ENCODE measurements at places on chromosomes 3 and 15.

- DNase-seq = no peak
These were observed 190.4 kb downstream of the MEGF11 start for GRCh38 chr15:66063147-66063546.

DNA sequence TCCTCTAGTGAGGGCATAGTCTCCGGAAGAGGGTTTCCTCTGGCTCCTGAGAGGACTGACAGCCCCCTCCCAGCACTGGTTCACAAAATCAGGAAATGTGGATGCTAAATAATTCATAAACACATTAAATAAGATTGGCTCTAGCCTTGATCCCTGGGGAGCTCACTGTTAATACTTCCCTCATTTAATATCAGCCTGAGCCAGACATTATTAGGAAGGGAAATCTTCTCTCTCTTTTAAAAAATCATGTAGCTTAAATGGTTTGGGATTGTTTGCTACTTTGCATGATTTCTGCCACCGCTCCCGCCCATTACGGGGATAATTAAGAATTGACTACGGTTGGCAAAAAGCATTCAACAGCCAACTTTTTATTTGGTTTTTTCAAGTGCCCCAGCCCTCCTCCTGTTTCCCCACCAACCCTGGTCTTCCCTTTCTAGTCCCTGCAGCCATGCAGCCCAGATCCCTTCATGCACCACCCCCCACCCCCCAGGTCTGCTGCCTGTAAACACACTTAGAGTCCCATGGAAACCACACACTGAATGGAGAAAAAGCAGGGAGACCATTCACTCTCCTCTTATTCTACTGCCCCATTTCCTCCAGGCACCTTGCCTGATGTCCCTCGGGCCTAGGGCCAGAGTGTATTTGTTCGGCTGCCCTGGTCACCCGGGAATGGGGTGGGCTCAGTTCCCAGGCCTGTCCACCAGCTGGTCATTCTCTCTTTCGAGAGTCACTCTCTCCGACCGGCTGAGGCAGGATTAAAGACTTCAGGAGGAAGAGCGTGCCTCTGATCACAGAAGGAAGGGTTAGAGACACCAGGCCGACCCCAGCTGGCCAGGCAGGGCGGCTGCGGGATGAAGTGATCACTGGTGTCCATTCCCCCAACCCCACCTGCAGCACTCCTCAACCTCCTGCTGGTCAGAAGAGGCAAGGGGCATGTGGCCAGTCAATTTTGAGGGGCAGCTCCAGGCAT, 45.1 kb downstream of the SEMA5B start:
- DNase-seq = no peak

DNA sequence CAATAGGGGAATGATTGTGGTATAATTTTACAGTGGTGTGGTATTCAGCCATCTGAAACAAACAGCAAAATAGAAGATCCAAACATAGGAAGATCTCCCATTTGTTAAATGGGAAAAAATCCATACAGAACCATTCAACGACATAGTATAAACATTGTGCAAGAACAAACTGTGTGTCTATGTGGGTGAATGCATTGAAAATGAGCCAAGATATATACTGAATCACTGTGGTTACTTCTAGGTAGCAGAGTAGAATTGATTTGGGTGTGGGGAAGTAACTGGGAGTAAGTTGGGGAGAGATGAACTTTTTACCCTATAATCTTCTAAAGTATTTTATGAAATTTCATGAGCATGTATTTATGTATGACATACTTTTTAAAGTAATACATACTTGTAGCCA, 123.1 kb upstream of the UMPS start:
- no peak for DNase-seq

DNA sequence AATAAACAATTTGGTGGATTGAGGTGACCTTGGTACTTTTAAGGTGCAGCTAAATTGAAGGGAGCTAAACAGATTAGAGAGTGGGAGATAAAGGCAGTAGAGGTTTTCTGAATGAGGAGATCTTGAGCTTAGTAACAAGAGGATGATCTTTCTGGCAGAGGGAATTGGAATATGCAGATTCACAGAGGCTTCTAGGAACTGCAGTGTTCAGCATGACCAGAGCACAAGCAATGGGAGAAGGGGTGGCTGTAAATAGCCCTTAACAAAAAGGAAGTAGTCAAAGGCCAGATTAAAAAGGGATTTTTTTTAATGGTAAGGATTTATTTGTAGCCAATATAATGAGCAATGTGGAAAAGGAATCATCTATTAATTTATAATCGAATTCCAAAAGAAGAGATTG, 5.7 kb upstream of the BNIP2 start:
- no peak for DNase-seq

GRCh38 chr3:13519006-13519791, 29.7 kb upstream of the FBLN2 start:
- DNase-seq = no peak

GRCh38 chr3:30620402-30621360, 14.3 kb downstream of the TGFBR2 start:
- DNase-seq = no peak

DNA sequence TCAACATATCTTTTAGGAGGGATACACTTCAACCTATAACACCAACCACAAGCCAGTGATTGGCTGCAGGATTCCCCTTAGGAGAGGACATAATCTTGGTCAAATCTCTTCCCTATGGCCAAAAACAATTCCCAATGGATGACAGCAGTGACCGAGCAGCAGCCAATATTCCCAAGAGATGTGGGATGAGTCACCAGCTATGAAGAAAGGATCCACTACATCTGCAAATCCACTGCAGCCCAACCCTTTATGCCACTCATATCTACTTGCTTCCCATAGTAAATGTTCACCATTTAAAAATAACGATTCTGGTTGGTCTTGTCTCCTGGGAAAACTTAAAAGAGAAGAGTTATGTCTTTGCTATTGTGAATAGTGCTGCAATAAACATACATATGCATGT, 4.5 kb upstream of the IQCF5 start:
- no peak for DNase-seq

DNA sequence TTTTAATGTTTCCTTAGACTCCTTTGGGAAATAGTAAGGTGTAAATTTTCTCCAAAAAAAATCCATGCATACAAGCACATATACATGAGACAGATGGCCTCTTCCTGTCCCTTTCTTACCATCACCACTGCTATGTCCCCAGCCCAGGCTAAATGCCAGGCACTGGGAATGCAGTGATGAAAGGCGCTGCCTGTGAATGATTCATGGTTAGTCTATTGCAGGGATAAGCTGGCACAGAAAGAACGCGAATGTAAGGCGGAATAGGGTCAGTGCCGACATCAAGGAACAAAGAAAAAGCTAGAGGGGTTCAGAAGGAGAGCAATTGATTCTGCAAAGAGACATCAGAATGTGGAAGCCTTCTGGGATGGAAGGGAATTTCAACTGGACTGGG, 36.2 kb upstream of the CFAP161 start:
- no peak for DNase-seq

- DNase-seq = no peak
These were observed 4.1 kb downstream of the PP2D1 start for GRCh38 chr3:20007960-20008359.

GRCh38 chr3:151753846-151754245, 20.1 kb downstream of the AADACL2 start:
- no peak for DNase-seq

GRCh38 chr3:163879172-163879571, 1199.1 kb downstream of the SI start:
- DNase-seq = no peak

- DNase-seq = no peak
These were observed 314.1 kb downstream of the NLGN1 start for GRCh38 chr3:173711619-173712018.

DNA sequence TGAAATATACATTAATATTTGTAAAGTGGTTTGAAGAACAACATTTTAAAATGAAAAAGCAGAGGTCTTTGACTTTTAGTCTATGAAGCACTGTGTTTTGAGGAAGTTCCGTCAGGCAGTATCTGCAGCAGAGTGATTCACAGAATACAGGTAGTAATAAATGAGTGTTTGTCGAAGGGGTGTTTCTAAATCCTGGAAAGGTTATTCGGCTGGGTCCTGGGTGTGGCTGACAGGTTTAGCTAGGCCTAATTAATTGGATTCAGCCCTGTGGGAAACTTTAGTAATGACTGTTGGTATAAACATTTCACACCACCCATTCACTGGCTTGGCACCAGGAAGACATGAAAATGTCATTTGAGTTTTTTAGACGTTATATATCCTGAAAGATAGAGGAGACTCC, 51.3 kb downstream of the TIPARP start:
- DNase-seq = no peak

DNA sequence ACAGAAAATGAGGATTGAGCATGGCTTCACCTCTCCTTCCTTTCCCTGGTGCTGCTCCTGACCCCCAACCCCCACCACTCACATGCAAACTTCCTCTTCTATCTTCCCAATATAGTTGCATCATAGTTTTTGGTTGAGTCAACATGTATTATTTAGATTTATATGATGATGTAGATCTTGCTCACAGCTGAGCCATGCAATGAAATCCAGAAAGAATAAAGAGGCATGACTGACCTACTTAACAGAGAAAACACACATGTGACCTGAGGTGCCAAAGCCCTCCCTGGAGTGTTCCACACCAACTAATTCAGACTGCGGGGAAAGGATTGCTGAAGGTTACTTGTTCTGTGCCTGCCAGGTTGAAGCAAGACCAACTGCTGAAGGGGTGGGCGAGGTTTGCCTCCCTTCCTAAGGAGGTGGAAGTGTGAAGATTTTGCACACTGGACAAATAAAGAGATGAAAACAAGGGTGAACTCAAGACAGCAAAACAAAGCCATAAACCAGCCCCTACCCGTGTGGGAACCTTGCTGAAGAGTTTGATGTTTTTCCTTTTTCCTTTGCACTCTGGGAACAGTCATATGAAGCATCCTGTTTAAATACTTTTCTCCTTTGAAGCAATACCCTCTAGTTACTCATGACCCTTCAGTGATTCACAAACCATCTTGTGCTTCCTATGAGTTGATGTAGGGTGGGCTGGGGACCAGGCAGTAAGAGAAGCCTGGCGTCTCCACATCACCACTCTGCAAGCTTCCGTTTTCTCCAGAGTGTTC, 155.2 kb upstream of the UBE2E1 start:
- no peak for DNase-seq

- no peak for DNase-seq
These were observed 36.4 kb upstream of the SLCO2A1 start for GRCh38 chr3:134066158-134066541.

GRCh38 chr15:69479971-69480370, 27.4 kb downstream of the RPLP1 start:
- no peak for DNase-seq

GRCh38 chr3:67540198-67540894, 114.1 kb downstream of the SUCLG2 start:
- DNase-seq = no peak

DNA sequence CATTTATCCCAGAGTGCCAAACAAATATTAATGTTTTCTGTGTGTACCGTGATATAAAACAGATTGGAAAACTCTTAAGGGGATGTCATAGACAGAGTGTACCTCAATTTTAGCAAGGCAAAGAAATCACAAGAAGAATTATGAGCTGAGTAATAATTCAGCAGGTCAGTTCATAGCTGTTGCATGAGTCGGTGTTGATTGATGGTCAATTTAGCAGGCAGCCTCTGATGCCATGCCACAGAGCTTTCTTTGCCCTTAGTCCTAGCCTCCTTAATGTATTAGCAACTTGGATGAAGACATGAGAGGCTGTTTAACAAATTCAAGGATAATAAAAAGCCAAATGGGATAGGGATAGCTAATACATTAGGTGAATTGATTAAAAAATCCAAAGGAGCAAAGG, 6.8 kb downstream of the SLC35A5 start:
- DNase-seq = no peak

DNA sequence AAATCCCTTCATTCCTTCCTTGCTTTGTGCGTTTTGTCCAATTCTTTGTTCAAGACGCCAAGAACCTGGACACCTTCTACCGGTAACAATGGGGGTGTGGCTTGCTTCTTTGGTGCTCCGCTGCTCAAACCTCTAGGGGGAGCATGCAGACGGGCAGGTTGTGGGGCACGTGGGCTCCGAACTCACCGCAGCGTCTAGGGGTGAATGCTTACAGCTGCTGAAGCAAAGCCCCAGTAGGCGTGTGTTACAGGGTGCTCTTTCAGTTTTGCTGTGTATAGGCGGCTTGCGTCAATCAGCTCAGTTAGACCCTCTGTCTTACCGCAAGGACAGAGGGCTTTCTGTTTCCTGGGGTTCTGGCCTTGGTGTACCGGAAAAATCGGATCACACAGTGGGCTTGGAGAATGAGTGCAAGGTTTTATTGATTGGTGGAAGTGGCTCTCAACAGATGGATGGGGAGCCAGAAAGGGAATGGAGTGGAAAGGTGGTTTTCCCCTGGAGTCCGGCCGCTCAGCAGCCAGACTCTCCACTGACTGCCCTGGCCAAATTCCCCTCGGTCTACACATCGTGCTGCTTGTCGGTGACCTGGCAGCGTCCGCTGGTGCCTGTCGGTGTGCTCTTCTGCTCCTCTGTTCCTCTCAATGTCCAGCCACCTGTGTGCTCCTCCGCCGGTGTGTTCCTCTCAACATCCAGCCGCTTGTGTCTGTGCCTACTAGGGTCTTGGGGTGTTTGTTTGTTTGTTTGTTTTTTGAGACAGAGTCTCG, 1.2 kb upstream of the LRRC34 start:
- peak; percentile 88 for DNase-seq

- no peak for DNase-seq
These were observed 98.3 kb downstream of the MEX3B start for GRCh38 chr15:81947548-81947947.

GRCh38 chr15:25541228-25541627, 102.4 kb upstream of the UBE3A start:
- no peak for DNase-seq

GRCh38 chr15:76517910-76518309, 181.3 kb downstream of the ISL2 start:
- no peak for DNase-seq

DNA sequence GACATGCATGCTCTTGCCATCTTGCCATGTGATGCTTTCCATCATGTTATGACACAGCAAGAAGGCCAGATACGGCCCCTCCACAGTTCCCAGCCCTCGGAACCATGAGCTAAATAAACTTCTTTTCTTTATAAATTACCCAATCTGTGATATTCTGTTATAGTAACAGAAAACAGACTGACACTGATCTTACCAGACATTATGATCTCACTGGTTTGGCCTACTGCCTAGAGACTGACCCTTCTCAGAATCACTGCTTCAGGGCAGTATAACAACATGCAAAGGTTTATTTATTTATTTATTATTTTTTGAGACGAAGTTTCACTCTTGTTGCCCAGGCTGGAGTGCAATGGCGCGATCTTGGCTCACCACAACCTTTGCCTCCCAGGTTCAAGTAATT, 14.0 kb downstream of the ZNF619 start:
- no peak for DNase-seq

Measured in activated effector memory CD4-positive, alpha-beta T cell treated with anti-CD3 and anti-CD28 coated beads, Interleukin-2, amount 50 U/mL, for 16 hours (primary cell).